GM04504 (cell line): ENCODE measurements at places on chromosomes 7 and 10.

DNA sequence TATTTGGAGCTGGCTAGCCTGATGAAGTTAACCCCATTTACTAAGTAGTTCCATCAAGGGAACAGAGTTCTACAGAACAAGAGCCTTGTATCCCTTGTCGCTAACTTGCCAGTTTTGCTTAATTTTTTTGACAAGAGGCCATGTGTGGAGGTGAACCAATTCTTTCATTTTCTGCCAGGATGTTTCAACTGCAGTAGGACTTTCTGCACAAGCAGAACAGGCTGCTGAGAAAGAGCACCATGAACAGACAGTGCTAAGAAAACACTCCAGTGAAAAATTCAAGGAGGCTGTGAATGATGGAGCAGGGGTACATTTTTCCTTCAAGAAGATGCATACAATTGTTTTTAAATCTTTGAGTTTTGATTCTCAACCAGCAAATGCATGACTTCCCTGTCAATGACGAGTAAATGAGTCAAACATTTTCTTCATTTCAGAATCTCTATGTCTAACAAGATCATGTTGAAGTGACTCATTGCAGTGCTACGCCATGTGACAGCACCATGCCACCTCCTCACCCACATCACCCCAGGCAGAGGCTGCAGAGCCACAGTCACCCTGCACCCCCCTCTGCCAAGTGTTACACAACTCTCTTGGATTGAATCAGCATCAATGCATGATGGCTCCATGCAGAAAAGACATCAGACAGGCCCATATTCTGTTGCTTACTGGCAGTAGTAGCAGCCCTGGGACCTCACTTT lies 193.1 kb downstream of the COBL start:
- DNase-seq, result peak; percentile 79

DNA sequence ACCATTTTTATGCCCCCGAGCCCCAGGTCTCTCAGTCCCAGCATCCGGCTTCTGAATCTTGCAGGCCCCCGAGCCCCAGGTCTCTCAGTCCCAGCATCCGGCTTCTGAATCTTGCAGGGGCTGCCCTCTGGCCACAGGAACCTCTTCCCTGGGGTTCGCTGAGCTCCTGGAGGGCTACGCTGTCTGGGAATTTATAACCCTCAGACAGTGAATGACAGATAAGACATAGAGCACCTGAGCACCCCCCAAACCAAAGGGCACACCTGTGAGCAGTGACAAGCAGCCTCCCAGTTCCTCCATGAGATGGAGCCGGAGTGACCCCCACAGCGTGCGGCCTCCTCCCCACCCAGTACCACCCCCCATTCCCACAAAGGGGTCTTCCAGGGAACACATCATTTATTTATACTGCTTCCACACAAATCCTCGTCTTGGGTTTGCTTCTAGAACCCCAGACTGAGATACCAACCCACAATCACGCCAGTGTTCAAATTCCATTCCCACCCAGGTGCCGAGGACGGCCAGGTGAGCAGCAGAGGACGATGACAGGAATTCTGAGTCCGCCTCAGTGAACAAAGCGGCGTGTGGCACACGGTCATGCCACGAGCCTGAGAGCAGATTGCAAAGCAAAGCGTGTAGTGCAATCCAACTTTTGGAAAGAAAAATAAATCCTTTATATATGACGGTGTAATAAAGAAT lies 57.7 kb upstream of the FAM20C start:
- DNase-seq, result no peak

GRCh38 chr7:55366461-55367070 lies 1.4 kb downstream of the LANCL2 start:
- no peak for DNase-seq

DNA sequence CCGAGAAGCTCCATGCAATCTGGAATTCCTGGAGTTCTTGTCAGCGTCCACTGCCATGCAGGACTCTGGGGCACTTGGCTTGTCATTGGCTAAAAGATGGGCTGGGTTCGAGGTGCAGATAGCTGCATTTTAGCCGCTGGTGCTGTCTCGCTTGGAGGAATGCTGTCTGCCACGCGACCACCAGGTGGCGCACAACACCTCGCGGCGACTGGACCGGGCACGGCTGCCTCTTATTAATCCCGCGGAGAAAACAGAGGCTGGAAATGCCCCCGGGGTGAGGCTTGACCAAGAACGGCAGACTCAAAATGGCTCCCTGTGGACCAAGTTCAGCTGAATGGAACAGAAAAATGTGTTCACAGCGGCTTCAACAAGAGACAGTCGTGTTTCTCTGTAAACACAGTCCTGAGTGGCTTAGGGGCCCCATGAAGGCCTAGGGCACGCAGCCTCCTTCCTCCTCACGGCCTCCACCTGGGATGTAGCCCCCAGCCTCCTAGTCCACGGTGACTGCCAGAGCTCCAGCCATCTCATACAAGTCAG lies 46.2 kb downstream of the AOC1 start:
- peak; percentile 17 for DNase-seq

DNA sequence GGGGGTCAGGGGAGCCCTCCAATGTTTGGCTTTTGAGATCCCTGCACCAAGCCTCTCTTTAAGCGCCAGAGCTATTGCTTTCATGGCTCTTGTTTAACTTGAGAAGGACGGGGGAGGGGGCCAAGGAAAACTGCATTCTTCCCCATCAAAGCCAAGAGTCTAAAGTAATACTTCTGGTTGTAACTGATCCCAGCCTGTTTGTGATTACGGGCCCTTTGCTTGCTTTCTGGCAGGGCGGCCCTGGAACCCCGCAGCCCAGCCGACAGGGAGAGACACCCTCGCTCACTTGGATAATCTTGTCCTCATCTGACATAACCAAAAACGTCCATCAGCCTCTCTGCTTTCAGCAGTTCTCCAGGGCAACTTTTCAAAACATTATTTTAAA lies 154.7 kb downstream of the NEURL1 start:
- DNase-seq, result no peak

DNA sequence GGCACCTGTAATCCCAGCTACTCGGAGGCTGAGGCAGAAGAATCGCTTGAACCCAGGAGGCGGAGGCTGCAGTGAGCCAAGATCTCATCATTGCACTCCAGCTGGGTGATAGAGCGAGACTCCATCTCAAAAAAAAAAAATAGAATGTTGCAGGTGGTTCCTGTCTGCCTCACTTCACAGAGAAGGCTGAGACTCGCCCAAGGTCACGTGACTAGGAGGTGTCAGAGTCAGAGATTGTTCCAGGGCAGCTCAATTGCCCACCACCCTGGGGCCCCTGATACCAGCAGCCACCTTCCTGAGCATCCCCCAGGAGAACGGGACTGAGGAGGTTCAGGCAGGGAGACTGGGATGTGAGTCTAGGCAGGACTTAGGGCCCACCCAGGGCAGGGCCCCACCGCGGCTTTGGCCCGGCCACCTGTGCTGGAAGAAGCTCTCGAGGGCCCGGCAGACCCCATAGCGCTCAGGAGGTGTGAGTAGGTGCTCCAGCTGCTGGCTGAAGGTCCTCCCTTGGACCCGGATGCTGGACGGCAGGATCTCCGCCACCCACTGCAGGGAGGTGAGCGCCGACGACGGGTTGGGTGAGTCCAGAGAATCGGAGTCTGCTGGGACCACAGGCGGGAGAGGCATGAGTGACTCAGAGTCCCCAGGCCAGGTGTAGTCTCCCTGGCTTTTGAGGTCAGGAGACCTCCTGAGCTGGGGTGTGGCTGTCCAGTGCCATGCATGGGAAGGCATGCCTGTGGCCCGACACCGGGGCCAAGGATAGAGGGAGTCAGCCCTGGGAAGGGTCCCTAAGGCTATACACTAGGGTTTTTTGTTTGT lies 30.9 kb downstream of the GRID2IP start:
- no peak for DNase-seq

DNA sequence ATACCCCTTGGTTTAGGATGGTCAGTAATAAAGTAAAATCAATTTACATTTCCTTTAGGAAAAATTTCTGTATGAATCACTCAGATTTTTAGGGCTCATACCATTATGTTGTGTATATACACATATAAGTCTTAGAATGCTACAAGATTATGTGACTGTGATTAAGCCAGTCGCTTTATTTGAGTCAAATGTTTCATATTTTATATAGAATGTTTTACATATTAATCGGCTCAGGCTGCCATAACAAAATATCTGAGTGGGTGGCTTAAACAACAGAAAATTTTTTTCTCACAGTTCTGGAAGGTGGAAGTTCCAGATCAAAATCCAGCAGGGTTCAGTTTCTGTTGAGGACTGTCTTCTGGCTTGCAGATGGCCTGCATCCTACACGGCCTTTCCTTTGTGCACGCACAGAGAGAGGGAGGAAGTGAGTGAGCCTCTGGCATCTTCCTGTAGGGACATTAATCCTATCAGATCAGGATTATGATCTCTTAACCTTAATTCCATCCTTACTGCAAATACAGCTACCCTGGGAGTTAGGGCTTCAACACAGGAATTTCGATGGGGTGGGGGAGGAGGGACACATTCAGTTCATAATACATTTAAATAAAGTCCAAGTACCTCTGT lies 198.0 kb downstream of the PHF14 start:
- DNase-seq, result no peak

DNA sequence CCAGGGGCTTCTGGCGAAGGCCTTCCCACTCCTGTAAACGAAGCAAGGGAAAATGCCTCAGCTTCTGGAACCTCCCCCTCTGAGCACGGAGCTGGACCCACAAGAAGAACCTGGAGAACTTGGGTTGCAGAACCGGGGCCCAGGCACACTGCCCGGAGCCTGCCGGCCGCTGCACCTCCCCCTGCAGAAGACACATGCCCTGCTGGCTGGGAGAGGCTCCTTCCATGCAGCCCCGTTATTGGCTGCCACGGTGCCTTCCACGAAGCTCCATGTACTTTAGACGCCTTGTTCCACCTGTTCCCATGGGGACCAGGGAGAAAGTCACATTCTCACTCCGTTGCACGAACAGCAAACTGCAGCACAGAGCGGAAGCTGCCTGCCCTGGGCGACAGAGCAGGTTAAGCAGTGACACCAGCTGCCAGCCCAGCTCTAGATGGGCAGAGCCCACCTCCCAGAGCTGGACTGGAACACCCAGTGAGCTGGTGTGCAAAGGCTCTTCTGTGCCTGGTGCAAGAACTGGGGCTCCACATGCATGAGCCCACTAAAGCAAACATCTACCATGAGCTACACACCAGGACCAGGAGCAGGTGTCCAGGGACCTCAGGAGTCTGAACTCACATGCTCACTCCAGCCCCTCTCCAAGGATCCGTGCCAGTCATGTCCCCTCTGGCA lies 70.1 kb downstream of the TNS3 start:
- DNase-seq, result no peak

DNA sequence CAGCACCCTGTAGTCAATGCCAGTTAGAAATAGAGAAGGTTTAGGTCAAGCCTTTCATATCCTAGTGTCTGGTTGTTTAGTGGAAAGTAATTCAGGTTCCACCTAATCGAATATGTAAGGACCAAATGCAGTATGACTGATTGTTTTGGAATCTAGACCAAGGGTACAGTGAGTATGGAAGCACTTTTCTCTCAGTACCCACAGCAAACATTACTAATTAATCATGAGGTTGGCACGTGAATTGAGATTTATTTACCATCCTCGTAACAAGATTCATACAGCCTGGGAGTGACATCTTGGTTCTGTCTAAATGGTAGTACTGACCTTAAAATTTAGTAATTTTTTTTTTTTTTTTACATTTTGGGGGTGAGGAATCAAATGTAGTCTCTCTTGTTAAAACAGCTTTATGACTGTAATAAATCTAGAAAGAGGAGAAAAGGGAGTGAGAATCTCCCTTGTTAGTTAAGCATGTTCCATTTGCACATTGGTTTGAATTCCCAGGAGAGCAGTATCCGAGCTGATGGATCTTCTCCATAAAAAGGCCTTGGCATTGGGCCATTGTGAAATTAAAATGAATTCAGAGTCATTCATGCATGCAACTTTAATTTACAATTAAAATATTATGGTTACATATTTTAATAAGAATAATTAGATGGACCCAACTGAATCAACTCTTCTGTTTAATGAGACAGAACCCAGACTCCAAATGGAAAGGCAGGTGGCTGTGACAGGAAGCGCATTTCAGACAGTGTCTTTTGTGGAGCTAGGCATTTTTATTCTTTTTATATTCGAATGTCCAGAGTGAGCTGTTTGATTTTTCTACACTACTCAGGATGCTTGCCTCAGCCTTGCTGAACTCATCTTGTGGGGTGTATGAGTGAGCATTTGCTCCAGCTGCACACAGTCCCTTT lies 57.6 kb downstream of the SNX10 start:
- DNase-seq, result no peak

DNA sequence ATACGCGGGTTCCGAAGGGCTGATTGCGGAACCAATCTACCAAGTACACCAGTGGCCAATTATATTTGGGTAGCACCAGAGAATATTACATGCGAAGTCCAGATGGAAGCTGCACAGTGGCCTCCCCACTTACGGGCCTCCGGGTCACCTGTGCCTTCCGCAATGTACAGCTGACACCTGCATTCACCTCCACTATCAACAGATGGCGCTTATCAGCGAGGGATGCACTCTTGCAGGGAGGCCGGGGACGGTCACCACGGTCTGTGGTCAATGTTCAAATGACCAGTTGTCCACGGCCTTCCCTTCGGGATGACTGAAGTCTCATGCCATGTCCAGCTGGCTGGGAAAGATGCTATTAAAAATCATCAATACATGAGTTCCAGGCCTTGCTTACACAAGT lies 47.6 kb downstream of the SLIT1 start:
- no peak for DNase-seq

- peak; percentile 75 for DNase-seq
These were observed 20.9 kb downstream of the MAP3K8 start for GRCh38 chr10:30454744-30455510.

DNA sequence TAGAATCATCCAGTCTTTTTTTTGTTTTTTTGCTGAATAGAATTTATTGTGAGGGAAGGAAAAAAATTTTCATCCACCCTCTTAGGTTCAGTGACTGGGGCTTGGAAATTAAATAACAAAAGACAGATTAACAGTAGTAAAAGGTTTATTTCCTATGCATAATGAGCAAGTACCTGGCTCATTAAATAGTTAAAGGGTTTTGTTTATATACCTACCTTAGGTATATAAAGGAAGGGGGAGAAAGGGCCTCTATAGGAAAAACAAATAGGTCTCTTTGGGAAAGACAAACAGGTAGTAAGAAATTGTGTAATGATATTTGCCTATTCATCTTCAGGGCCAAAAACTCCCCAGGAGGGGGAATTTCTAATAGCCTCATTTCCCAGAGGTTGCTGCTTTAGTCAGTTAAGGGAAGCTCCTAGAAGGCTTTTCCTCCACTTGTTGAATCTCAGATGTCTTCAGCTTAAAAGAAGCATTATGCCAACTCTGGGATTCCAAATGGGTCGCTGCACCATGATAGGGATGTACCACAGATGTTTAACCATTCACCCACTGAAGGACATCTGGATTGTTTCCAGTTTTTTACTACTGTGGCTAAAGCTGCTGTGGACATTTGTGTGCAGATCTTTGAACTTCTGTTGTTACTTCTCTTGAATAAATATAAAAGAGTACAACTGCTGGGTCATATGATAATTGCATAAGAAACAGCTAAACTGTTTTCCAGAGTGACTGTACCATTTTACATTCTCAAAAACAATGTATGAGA lies 11.3 kb downstream of the ACADSB start:
- no peak for DNase-seq

- peak; percentile 10 for DNase-seq
These were observed 107.1 kb downstream of the ABLIM1 start for GRCh38 chr10:114550756-114551635.

GRCh38 chr10:13990392-13990805 lies 340.3 kb downstream of the FRMD4A start:
- no peak for DNase-seq
